ENCODE measurements at places on chromosomes 6 and 20.

DNA sequence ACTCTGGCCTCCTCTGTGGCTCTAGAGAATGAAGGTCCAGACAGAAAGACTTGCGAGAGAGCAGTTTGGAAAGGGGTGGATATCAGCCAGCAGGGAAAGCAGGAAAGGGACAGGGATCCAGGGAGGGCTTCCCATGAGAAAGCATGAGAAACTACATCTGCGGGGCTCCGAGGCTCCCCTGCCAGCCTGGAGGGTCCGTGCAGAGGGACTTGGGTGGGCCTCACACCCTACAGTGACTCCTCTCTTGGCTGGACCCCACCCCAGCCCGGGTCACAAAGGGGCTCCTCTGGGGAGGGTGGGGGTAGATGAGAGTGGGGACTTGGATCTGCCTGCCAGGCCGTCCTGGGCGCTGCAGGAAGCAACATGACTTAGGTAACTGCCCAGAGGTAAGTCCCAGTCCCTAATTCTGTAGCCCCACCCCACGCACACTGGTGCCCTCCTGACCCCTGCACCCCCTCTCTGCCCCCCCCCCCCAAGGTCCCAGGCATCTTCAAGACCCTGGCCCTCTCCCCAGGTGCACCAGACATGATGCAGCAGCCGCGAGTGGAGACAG lies at the start of gene TMEM239:
TMEM239 (plus strand) TSS at position 335 of the 553 bp plus-strand sequence; CDS start at position 526, 191 bp downstream.
- peak; percentile 66 for DNase-seq

DNA sequence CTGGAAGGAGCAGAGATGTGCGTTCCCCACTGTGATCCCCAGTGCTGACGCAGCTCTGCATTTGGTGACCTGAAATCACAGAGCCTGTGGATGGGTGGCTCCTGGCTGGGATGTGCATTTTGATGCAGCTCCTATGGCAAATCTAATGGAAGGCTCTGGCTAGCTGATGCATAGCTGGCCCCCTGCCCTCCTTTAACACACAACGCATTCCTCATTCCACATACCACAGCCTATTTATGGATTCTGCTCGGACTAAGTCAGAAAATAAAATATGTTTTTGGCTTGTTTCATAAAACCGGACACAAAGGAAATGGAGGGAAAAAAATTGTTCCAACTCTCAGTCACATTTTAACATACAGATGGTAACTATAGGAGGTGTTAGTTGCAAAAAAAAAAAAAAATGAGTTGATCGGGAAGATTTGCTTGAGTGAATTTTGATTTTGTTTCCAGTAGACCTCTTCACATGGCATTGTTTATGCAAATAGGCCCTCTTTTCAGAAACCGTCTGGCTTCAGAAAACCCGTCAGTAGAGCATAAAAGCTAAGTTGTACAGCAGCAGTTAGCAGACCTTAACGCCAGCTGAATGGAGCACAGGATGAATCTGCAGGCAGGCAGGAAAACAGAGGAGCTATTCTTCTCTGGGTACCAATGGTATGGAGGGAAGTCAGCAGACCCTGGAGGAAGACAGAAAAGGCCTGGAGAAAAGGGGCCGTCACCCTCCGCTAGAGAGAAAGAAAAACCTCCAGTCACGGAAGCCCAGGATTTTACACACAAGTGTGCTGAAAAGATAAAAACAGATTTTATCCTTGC lies 215.4 kb downstream of the HDGFL1 start:
- DNase-seq, result no peak

- no peak for DNase-seq
Measured at GRCh38 chr6:89351671-89352277, 748 bp downstream of the UBE2J1 start.

GRCh38 chr6:74912234-74912633 lies 293.6 kb downstream of the COL12A1 start:
- no peak for DNase-seq

- DNase-seq, result no peak
Measured at GRCh38 chr6:98900706-98901105, 47.0 kb downstream of the FBXL4 start.

Data from suprapubic skin (tissue), 4 donors.